ENCODE measurements at places on chromosomes 2 and 18. TPM values are rescaled to one million over a fixed set of nuclear protein-coding genes. Genes with fewer than 3 reads are reported as not detected.

BOK gene
- polyA plus RNA-seq, result 0.08 TPM

GULP1 gene
- not detected for polyA plus RNA-seq

LBH gene
- polyA plus RNA-seq, result 163 TPM

CHRND gene
- polyA plus RNA-seq, result not detected

SERPINB10 gene
- not detected for polyA plus RNA-seq
